ENCODE measurements at places on chromosomes 4 and X.
A peak's percentile ranks its signal among the peaks of the same experiment; 100 is the strongest.

DNA sequence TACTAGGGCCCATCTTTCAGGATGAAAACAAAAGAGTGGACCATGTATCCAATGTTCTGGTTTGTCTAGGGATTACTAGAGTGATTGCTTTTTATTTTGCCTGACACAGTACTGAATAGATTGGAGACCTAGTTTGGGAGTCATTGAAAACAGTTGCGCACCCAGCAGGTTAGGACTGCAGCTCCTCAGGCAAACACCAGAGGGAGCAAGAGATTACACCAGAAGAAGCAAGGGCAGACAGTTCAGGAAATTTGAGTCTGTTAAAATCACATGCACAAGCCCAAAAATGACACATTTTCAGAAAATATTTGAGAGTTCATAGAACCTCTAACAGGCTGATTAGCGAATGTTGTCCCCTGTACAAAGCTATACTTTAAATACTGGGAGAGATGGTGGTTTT is 55.6 kb downstream of the CYLC1 start:
- peak; percentile 24 for DNase-seq

GRCh38 chr4:41748074-41748570 is 403 bp downstream of the PHOX2B start:
- DNase-seq: peak; percentile 26

DNA sequence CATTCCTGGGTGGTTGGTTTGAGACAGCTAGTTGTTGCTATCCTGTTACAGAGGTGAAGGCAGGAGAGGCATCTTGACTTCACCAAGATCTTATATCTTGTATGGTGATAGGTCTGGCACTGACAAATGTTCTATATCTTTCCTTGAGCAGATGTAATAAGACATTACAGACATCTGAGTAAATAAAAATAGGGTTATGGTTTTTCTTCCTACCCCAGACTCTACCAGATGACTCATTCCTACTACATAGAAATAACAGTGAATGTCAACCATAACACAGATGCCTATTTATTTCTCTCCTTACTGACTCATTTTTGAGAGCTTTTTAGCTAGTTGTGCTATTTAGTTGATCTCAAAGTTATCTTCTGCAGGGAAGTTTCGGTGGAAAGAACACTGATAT is 21.9 kb downstream of the HNRNPH2 start:
- DNase-seq: no peak

DNA sequence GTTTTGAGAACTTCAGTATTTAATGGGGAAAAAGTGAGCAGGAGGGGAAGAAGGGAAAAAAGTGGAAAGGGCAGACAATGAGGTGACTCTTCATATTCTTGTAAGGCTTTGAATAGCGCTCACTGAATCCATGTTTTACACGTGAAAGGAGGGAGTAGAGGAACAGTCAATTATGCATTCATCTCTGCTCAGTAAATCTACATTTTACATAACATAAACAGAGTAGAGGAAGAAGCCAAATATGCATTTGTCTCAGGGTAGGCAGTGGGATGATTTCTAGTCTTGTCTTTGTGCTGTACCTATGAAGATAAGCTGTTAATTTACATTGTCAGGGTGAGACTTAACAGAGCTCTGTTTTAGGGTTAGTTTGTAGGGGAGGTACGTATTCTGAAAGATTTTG is 19.4 kb upstream of the ELF2 start:
- no peak for DNase-seq
